ENCODE measurements at places on chromosomes 3 and 15. TPM values are rescaled to one million over a fixed set of nuclear protein-coding genes. Genes with fewer than 3 reads are reported as not detected.

WDR93 gene
- not detected for total RNA-seq

- peak; percentile 77 for DNase-seq
These were observed 61.8 kb upstream of the ANKRD28 start for GRCh38 chr3:15859507-15860013.

DNA sequence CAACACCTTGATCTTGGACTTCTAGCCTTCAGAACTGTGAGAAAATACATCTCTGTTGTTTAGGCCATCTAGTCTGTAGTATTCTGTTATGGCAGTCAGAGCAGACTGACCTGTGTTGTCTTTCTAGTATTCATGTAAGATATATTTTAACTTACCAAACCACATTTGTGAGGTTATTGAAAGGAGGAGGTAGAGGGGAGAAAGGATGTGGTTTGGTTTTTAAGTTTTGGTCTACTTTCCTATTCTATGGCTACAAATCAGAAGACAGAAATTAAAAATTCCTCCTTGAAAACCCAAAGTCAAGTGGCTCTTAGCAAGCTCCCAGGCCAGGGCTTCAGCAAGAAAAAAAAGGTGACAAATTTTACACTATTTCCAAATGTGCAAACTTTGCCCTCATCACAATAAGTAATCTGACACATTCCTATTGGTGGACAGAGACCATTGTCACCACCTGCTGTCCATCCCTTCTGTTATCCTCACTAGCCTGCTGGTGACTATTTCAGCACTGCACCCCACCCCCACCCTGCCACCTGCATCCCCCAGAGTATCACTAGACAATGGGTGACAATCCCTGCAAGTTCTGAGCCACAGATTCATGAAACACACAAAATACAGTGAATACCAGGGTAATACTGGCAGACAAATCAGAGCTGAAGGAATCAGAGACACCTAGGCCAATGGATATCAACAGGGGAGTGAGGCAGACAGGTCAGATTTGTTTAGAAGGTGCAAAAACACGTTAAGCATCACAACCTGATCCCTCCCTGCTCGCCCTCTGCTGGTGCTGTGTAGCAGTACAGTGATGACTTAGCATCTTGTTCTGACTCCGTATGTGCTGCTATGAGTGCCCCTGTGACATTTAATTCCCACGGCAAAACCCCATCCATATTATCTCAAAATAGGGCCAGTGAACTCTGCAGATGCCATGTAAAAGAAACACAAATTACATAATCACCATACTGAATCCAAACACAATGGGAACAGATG, 79.0 kb upstream of the DCLK3 start:
- peak; percentile 29 for DNase-seq

MESD gene
- total RNA-seq, result 23.8 TPM

GRCh38 chr3:10170915-10171478, 6.3 kb downstream of the IRAK2 start:
- DNase-seq, result no peak
